NCI-H446 treated with DMSO at 0.1 percent for 48 hours (cell line): ENCODE measurements at places on chromosomes 1 and 21.

DNA sequence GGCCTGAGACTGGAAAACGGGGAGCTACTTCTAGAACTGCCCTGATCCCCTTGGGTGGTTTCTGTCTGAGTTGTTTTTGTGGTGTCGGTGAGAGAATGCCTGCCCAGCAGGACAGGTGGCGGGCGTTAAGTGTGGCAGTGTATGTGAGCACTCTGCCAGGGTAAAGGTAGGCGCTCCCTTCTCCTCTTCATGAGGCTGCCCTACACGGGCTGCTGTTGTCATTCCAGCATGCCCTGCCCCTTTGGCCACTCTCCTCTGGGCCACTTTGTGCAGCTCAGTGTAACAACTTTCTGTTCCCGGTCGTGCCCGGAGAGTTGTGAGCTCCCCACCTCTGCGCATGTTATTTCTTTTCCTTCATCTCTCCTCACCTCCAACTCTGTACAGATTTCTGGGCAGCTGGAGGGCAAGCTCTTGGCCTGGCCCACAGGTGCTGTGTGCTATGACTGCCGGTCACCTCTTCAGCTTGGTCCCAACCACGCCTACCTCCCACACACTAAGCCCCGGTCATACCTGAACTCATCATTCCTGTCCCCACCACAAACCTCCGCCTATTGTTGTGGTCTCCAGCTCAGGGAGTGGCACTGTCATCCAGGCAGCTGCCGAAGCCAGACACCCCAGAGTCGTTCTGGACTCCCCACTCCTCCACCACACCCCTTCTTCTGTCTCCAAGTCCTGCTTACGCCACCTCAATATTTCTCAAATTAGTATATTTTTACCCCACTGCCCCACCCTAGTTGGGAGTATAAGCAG lies 69.0 kb downstream of the GADD45A start:
- DNase-seq: no peak

- no peak for DNase-seq
These were observed 99.1 kb downstream of the NMNAT2 start for GRCh38 chr1:183319051-183319450.

DNA sequence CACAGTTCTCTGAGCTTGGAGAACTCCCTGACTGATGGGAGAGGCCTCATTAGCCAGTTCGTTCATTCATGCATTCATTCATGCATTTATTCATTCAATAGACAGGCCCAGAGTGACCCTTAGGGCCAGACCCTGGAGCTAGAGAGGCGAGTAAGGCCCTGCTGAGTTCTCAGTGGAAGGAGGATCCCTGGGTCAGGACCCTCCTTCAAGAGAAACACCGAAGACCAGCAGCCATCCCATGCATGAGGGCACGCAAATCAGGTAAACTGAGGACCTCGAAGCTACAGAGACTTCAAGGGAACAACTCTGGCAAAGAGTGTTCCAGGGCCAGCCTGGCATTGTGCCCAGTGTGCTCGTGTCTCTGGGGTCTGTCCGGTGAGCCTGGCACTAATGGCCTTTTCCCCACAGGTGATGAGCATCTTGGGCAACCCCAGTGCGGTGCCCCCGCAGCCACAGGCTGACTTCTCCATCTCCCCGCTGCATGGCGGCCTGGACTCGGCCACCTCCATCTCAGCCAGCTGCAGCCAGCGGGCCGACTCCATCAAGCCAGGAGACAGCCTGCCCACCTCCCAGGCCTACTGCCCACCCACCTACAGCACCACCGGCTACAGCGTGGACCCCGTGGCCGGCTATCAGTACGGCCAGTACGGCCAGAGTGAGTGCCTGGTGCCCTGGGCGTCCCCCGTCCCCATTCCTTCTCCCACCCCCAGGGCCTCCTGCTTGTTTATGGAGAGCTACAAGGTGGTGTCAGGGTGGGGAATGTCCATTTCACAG lies 104.8 kb downstream of the PAX7 start:
- no peak for DNase-seq

DNA sequence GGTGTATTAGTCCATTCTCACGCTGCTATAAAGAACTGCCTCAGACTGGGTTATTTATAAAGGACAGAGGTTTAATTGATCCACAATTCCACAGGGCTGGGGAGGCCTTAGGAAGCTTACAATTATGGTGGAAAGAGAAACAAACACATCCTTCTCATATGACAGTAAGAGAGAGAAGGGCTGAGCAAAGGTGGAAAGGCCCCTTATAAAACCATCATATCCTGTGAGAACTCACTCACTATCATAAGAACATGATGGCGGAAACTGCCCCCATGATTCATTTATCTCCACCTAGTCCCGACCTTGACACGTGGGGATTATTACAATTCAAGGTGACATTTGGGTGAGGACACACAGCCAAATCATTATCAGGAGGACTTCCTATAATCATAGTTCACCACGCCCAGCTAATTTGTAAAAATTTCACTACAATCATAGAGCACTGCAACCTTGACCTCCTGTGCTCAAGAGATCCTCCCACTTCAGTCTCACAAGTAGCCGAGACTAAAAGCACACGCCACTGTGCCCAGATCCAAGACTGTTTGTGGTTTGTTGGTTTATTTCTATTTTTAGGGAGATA lies 164.9 kb downstream of the RERE start:
- no peak for DNase-seq

- DNase-seq: no peak
These were observed at the start of the genes ADORA3 and TMIGD3 for GRCh38 chr1:111503585-111504060. ADORA3 (minus strand) TSS chr1:111503633; CDS start chr1:111503354, 279 bp downstream. TMIGD3 (minus strand) TSS chr1:111503633; CDS start chr1:111503354, 279 bp downstream.

GRCh38 chr1:9292361-9293240 lies at the start of gene SPSB1:
SPSB1 (plus strand) TSS chr1:9292894; CDS start chr1:9355892, 62,998 bp downstream.
- peak; percentile 16 for DNase-seq

DNA sequence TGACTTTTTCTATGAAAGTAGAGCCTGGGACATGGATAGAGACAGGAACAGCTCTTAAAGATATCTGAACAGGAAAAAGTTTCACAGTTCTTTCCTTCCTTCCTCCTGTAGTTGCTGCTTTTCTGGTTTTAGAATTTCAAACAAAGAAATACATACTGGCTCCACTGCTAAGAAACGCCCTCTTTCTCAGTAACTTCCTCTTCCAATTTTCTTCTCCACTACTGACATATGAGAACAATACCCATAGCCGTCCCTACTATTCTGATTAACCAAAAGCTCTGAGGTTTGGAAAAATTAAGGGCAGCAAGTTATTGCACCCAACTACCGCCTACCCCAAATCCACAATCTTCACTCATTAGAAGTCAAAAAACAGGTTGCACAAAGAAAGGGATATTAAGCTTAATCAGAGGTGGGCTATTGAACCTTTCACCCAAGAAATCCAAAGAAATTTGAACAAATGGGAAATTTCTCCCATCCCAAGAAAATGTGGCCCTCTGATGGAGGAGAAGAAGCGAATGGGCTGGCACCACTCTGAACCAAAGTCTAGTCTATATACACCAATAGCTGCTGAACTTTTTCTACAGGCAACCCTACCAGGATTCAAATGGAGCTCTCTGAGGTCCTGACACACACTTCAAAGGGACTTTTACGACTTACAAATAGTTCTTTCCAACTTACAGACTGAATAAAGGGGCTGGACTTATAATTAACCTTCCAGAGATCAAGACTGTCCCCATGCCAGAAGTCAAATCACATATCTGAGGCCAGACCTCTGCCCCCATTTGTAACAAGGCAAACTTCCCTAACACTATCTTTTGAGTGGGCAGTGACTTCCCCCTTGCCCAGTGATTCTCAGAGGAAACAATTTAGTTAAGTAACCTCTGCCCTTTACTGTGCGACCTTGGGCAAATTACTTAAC lies 1.7 kb downstream of the WASF2 start:
- DNase-seq: no peak

- no peak for DNase-seq
These were observed 46.0 kb downstream of the PTPRU start for GRCh38 chr1:29282135-29282923.

DNA sequence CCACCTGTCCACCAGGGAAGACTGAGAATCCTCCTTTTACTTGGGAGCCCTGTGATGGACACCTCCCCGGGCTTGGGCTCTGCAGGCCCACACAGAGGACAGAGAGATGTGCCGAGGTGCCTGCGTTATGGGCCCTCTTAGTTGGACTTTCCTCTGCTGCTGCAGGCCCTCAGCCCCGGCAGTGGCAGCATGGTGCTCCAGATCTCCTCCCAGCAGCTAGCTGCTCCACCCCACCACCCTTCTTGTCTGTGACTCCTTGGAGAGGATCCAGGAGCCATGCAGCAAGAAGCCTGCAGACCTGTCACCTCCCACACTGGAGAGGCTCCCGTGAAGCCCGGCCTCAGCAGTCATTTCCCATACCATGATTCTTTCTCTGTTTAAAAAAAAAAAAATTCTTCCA lies 27.4 kb downstream of the PHGDH start:
- DNase-seq: no peak

DNA sequence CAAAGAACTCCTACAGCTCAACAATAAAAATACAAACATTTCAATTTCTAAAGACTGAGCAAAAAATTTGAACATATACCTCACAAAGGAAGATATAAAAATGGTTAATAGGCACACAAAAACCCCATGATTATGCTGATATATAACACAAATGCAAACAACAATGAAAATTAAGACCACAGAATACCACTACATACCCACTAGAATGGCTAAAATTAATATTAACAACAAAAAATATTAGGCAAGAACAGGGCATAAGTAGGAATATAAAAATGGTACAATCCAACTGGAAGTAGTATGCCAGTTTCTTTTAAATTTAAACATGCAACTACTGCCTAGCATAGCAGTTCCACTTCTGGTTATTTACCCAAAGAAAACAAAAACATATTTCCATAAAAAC lies 77.3 kb downstream of the CDC42BPA start:
- no peak for DNase-seq

GRCh38 chr1:40877698-40878097 lies 15.5 kb upstream of the CITED4 start:
- peak; percentile 81 for DNase-seq

DNA sequence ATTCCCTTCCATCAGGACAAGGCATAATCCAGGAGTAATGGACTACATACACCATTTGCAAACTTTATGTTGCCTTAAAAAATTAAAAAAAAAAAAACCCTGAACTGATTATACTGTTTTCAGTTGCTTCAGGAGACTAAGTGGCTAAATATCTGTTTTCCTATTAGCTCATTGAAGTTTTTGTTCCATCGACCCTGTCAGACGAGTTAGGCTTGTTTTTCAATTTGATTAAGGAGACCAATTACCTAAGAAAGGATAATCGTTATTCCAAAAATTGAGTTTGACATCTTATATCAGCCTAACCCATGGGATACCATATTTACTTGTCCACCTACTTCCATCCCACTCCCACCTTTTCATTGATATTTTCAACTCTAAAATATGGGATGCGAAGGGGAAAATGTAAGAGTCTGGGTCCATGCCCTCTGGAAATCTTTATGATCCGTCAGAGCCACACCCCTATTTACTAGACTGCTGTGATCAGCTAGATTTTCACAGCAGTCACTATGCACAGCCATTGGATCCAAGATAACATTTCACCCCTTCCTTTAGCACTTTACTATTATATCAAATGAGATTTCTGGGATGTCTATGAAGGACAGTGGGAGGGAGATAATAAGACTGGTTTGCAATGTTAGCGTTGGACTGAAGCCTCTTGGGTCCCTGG lies 41.0 kb downstream of the IL12RB2 start:
- no peak for DNase-seq

DNA sequence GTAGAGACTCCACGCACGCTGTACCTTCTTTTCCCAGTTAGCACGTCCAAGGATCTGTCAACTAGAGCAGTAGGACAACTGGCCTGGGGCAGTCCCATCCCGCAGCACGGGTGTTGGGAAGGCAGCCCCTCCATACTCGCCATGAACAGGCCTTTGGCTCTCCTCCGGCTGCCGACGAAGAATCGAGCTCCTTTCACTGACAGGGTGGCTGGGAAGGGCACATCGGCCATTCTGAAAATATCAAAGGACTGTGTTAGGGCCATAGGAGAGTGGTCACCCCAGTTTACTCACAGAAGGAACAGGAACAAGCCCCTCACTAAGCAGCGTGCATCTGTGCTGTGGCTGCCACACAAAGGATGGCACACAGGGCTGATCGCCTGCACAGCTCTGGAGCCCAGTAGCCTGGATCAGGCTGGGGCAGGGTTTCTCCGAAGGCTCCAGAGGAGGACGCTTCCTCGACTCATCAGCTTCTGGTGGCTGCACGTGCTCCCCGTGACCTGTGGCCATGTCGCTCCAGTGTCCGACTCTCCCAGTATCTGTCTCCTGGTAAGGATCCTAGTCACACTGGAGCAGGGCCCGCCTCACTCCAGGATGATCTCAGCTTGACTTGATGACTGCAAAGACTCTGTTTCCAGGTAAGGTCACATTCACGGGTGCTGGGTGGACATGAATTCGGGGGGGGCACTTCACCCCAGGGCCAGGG lies 8.9 kb downstream of the KRTAP10-1 start:
- DNase-seq: no peak

DNA sequence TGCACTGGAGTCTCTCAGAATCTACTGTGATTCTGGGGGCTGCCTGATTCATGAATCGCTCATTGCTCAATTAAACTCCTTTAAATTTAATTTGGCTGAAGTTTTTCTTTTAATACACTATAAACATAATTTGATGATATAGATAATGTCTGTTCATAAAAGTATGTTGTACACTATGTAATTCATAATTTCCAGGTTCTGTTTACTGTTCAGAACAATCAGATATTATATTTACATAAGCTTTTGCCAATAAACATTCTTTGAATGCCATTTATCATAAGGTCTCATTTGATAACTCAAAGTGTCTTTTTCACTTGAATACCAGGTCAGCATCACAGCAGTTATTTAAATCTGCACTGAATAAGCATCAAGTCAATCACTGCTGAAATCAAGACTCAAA lies 39.6 kb downstream of the PIGK start:
- DNase-seq: no peak

DNA sequence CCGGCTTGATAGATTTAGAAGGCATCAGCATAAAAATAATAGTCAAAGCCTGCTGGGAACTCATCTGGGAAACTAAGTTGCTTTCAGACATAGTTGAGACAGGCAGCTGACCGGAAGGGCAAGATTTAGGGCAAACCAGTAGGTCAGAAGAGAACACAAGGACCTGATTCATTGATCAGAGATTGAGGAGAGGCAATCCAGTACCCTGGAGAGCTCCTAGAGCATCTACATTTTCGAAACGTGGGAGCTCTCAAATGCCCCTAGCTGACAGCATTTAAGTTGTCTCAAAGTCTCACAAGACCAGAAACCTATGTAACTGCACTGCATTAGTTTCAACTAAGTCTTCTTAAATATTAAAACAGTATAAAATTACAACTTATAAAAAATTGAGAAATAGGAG lies 22.9 kb upstream of the MTF2 start:
- no peak for DNase-seq

GRCh38 chr1:90386899-90387720 lies 330.0 kb downstream of the BARHL2 start:
- DNase-seq: no peak

DNA sequence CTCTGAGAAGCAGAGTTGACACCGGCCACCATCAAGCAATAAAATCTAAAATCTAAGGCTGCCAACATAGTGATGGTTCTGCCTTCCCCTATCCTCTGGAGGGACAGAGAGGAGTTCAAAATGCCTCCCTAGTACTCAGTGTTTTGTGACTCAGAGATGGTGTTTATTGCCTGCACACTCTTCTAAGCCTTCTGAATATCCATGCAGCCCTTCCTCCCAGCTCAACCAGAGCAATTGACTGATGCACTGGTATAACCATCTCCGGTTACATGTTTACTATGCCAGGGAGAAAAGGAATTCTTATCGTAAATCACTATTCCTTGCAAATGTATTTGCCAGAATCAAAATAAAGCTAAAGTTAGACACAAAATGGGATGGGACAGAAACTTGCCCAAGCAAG lies 132.9 kb upstream of the RAB4A start:
- DNase-seq: no peak

GRCh38 chr1:1306070-1306660 lies 1.6 kb downstream of the ACAP3 start:
- peak; percentile 18 for DNase-seq
